Large intestine (tissue), 12 donors: ENCODE measurements at places on chromosomes 4 and X.

- H3K4me3 ChIP-seq: no peak overlapping the region
- H3K4me1 ChIP-seq: no peaks in the 10 kb centered on the region
- no peaks in the 10 kb centered on the region for H3K36me3 ChIP-seq
- H3K27me3 ChIP-seq: no peaks in the 10 kb centered on the region
These were observed 1044.0 kb downstream of the CCSER1 start for GRCh38 chr4:91171217-91171616.

DNA sequence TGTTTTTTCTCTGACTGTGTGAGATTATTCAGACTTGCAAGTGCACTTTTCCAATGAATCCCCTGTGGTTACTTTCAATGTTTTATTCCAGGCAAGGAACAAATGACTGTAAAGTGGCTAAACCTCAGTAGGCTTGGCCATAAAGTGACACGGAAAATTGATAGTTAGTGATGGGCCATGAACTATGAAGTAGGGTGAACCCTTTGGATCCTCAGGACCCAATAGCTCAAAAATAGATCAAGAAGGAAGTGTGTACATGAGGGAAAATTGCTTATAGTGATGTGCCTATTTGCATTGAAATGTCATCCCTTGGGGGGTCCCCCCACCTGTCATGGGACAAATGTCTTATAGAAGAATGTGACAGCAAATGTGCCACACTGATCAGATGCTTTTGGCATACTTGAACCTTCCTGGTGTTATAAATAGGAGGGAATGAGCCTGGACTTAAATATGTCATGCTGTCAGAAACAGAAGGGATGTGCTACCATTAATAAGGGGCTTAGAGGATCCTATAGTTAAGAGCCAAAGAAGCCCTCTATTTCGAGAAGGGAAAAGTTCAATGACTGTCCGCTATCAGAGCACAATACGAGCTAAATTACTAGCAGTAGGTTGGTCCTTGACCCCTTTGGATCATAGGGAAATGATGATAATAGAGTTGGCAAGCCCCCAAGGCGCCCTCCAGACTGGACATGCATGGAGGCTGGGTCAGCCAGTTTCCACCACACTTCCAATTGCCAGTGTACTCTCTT lies 30.3 kb downstream of the SLC16A2 start:
- no peaks in the 10 kb centered on the region for H3K4me1 ChIP-seq
- H3K27ac ChIP-seq: no peak overlapping the region
- H3K4me3 ChIP-seq: no peak overlapping the region
- DNase-seq: no peak

GRCh38 chr4:157096439-157096838 lies 20.5 kb downstream of the GLRB start:
- H3K27me3 ChIP-seq: no peaks in the 10 kb centered on the region
- no peak overlapping the region for H3K27ac ChIP-seq
- no peak for DNase-seq
- H3K4me3 ChIP-seq: no peak overlapping the region
- no peaks in the 10 kb centered on the region for H3K4me1 ChIP-seq

GRCh38 chr4:19999276-19999675 lies 252.4 kb upstream of the SLIT2 start:
- no peak for DNase-seq
- no peaks in the 10 kb centered on the region for H3K27me3 ChIP-seq
- H3K4me1 ChIP-seq: no peaks in the 10 kb centered on the region
- H3K4me3 ChIP-seq: no peak overlapping the region
- H3K36me3 ChIP-seq: no peaks in the 10 kb centered on the region
- no peak overlapping the region for H3K27ac ChIP-seq

DNA sequence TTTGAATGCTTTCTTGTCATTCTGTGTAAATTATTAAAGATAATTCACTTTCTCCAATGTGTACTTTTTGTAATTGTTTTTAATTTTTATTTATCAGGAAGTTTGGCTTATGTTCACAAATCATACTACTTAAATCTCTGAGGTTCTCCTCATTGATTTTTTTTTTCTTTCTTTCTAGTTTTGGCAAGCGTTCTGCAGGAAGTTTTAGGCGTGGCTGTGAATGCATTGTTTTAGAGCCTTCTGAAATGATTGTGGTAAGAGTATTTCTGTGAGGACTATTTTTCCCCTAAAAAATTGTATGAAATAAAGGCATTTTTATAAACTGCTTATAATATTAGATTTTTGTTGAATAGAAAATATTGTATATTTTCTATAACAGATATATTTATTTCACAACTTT lies 135.8 kb downstream of the RAPGEF2 start:
- H3K36me3 ChIP-seq: peaks cover 2% of the 10 kb centered on the region
- H3K27ac ChIP-seq: no peak overlapping the region
- H3K4me1 ChIP-seq: no peaks in the 10 kb centered on the region
- H3K4me3 ChIP-seq: no peak overlapping the region

- H3K4me1 ChIP-seq: no peaks in the 10 kb centered on the region
- no peaks in the 10 kb centered on the region for H3K27me3 ChIP-seq
- H3K4me3 ChIP-seq: no peak overlapping the region
- no peak overlapping the region for H3K27ac ChIP-seq
- DNase-seq: no peak
These were observed 40.0 kb downstream of the MOSPD2 start for GRCh38 chrX:14913241-14913640.

DNA sequence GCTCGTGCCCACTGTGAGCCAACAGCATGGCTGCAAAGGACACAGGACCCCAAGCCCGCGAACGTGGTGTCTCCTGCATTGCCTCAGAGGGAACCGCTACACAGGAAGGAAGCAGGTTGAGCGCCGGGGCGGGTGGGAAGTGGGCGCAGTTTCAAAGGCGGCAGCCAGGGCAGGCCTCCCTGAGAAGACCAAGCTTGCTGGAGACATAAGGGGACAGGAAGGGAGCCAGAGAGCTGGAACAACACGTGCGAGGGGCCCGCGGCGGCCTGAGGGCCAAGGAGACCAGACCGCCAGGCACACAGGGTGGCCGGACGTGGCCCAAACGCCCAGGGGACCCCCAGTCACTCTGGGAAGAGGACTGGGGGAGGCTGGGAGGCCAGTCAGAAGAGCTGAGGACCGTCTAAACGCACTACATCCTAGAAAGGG lies 32.0 kb downstream of the CTBP1 start:
- DNase-seq: no peak
- peaks cover 4% of the 10 kb centered on the region for H3K4me1 ChIP-seq
- peaks cover 85% of the 10 kb centered on the region for H3K36me3 ChIP-seq

GRCh38 chrX:13463608-13464007 lies 105.8 kb upstream of the EGFL6 start:
- no peaks in the 10 kb centered on the region for H3K4me1 ChIP-seq
- H3K27me3 ChIP-seq: no peaks in the 10 kb centered on the region
- peak; percentile 69 for DNase-seq

DNA sequence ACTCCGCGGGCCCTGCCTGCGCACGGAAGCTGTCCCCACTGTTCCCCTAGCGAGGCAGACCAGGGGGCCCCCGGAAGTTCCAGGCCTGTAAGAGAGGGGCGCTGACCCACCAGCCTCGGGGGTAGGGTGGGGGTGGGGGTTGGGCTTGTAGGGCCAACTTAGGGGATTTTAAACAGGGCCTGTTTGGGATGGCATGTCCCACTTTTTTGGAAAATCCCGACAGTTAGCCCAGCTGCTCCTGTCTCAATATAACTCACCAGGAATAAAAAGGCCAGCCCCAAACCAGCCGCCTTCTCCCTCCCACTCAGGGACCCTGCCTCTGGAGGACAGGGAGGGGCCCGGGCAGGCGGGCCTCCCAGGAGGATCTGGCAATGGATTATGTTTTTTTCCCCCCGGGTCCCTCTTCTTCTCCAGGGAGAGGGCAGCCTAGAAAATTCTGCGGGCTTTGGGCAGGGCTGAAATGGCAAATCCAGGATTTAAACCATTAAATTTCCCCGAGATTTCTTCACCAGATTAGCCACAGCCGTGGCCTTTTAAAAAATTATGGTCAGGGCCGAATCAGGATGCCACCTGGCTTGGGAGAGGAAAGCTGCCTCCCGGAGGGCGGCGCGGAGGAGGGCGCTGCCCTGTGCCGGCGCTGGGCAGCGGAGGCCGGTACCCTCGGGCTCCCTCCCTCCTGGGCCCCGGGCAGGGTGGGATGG lies 957 bp downstream of the PPP2R2C start:
- no peaks in the 10 kb centered on the region for H3K36me3 ChIP-seq
- H3K27me3 ChIP-seq: peaks cover 71% of the 10 kb centered on the region
- H3K4me1 ChIP-seq: no peaks in the 10 kb centered on the region
- no peak for DNase-seq

GRCh38 chr4:5927747-5928146 lies 34.9 kb upstream of the CRMP1 start:
- peaks cover 9% of the 10 kb centered on the region for H3K27me3 ChIP-seq
- H3K27ac ChIP-seq: no peak overlapping the region
- no peak overlapping the region for H3K4me3 ChIP-seq
- DNase-seq: no peak
- no peaks in the 10 kb centered on the region for H3K36me3 ChIP-seq

- no peaks in the 10 kb centered on the region for H3K27me3 ChIP-seq
- DNase-seq: no peak
- peak overlapping the region; percentile 72 for H3K27ac ChIP-seq
- peaks cover 18% of the 10 kb centered on the region for H3K4me1 ChIP-seq
These were observed 595 bp downstream of the MBNL3 start for GRCh38 chrX:132488180-132488705.

DNA sequence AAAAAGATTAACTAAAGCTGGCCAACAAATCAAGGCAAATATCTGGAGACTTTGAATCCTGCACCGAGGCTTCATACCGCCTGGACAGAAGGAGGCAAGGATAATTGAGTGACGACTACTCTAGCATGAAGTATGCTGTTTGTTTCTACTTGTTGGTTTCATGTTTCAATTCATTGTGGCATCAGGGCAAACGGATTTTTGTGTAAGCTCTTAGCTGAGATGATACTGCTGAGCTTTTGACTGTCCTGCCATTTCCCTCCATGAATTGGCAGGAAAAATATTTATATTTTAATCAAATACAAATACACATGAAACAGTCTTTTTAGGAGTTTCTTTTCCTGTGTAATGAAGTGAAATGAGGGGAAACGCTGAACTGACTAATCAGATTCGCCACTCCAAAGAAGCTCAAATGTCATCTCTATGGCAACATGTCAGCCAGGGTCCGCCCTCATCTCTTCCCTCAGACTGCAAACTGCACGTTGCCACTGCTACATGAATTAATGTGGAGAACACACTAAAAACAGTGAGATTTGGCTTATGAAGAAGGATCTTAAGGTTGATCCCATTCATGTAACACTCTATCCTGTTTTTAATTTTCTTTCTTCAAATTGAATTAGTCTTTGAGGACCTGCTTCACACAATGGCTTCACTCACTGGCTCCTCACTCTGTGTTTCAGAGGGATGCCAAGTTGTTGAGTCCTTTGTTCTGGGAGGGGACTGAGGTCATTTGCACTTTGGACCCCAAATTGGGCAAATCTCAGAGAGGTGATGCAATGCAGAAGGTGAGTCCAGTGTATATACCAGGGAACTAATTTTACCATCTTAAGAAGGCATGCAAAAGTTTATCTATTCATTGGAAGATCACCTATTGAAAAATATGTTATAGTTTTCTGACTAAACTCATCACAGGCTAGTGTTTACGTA lies 149.6 kb upstream of the MID1 start:
- no peaks in the 10 kb centered on the region for H3K27me3 ChIP-seq
- H3K36me3 ChIP-seq: no peaks in the 10 kb centered on the region
- H3K27ac ChIP-seq: no peak overlapping the region
- no peak overlapping the region for H3K4me3 ChIP-seq
- peak; percentile 13 for DNase-seq

DNA sequence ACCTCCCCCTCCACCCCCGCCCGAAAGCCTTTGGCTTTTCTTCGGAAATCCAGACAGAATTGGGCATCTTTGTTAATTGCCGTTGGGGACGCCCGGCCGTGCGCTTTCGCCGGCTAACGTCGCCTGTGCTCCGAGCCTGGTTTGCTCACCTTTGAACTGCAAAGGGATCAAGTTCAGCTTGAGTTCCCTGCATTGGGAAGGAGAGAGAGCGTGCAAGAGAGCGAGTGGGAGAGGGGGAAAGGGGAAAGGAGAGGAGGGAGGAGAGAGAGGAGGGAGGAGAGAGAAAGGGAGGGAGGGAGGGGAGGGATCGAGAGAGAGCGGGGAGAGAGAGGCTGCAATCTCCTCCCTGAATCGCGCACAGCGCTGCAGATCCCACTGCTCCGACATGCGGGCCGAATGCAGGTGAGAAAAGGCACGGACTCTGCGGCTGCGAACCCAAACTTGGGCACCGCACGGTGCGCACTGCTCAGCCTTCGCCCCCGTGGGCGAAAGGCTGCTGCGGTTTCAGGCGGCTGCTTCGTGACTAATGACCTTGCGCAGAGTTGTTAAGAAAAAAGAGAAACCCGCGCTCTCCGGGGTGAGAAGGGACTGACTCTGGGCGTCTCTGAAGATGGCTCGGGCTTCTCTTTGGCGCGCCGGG lies at the start of gene PCDH7:
PCDH7 (plus strand) TSS at position 349 of the 640 bp plus-strand sequence. CDS start 1,054 bp downstream, outside the sequence.
- peak within 1 kb of the TSS; percentile 15 for H3K27ac ChIP-seq
- H3K4me1 ChIP-seq: peaks cover 14% of the 10 kb centered on the region
- H3K27me3 ChIP-seq: peaks cover 72% of the 10 kb centered on the region
- DNase-seq: peak; percentile 69

- H3K36me3 ChIP-seq: no peaks in the 10 kb centered on the region
- H3K27me3 ChIP-seq: no peaks in the 10 kb centered on the region
- DNase-seq: no peak
- no peak overlapping the region for H3K27ac ChIP-seq
These were observed 546.0 kb downstream of the BCOR start for GRCh38 chrX:39551762-39552161.

DNA sequence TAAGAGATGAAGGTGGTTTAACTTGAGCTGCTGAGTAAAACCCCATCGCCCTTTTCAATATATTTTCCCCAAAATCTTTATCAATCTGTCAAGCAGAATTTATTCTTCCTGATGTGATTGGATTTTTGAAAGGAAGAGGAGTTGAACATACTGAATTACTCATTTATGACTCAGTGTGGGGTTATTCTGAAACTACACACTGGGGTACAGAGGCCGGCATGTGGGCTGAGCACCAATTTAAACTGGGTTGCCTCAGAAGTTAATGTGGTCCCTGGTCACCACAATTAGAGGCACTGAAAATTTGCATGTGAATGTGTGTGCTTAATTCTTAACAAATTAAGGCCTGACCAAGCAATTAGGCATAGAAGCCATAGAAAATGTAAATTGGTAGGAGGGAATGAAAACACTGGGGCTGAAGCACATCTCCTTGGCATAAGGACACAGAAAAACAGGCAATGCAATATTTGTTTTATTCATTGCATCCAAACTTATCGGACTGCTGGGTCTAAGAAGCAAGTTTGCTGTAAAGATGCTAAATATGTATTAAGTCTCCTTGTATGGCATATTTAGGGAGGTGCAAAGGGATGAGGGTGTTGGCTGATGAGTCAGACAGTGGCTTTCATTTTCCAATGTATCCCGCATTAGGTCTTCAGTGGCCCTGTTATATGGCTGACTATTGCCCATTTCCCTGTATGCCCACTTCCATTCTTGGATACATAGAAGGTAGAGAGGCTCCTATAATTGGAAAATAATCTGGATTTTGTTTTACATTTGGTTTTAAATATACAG lies 170.9 kb downstream of the IL15 start:
- H3K4me1 ChIP-seq: no peaks in the 10 kb centered on the region
- DNase-seq: no peak
- H3K27me3 ChIP-seq: no peaks in the 10 kb centered on the region

GRCh38 chr4:823176-823760 lies 2.7 kb downstream of the CPLX1 start:
- peaks cover 59% of the 10 kb centered on the region for H3K27me3 ChIP-seq
- peaks cover 5% of the 10 kb centered on the region for H3K4me1 ChIP-seq
- no peak for DNase-seq
- H3K4me3 ChIP-seq: no peak overlapping the region
- H3K36me3 ChIP-seq: no peaks in the 10 kb centered on the region
- H3K27ac ChIP-seq: no peak overlapping the region
